ENCODE measurements at places on chromosomes 3 and 15.

- DNase-seq = peak; percentile 48
Measured at GRCh38 chr15:66287461-66288057, 5.8 kb upstream of the DIS3L start.

GRCh38 chr15:57752436-57752835 lies 45.9 kb downstream of the POLR2M start:
- DNase-seq = no peak

DNA sequence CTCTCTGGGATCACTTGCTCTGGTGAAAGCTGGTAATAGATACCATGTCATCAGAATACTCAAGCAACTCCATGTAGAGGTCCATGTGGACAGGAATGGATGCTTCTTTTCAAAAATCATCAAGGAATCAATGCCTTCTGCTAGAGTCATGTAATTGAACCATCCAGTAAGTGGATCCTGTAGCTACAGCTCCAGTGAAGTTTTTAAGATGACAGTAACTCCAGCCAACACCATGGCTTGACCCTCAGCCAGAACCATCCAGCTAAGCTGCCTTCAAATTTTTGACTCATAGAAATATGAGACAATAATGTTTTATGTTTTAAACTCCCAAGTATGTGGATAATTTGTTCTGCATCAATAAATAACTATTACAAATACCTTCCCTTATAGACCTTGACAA lies 923.7 kb downstream of the EPHA3 start:
- DNase-seq = no peak

GRCh38 chr3:127006781-127007436 lies 24.0 kb downstream of the PLXNA1 start:
- no peak for DNase-seq

GRCh38 chr15:77409259-77410156 lies 10.4 kb downstream of the PEAK1 start:
- peak; percentile 28 for DNase-seq

DNA sequence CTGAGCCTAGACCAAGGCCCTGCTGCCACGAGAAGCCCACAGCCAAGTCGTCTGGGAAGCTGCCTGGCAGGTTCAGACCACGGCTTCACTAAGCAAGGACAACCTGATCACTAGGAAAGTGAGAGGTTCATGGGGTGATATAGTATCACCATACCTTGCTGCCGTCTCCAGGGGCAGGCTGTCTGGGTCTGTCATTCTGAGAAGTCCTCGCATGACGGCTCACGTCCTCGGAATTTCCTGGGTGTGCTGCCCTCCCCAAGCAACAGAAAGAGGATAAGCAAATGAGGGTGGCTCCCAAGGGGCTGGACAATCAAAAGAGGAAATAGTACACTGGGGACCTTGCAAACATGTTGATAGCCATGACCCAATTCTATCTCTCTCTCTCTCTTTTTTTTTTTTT lies 207.4 kb upstream of the IGF1R start:
- no peak for DNase-seq

DNA sequence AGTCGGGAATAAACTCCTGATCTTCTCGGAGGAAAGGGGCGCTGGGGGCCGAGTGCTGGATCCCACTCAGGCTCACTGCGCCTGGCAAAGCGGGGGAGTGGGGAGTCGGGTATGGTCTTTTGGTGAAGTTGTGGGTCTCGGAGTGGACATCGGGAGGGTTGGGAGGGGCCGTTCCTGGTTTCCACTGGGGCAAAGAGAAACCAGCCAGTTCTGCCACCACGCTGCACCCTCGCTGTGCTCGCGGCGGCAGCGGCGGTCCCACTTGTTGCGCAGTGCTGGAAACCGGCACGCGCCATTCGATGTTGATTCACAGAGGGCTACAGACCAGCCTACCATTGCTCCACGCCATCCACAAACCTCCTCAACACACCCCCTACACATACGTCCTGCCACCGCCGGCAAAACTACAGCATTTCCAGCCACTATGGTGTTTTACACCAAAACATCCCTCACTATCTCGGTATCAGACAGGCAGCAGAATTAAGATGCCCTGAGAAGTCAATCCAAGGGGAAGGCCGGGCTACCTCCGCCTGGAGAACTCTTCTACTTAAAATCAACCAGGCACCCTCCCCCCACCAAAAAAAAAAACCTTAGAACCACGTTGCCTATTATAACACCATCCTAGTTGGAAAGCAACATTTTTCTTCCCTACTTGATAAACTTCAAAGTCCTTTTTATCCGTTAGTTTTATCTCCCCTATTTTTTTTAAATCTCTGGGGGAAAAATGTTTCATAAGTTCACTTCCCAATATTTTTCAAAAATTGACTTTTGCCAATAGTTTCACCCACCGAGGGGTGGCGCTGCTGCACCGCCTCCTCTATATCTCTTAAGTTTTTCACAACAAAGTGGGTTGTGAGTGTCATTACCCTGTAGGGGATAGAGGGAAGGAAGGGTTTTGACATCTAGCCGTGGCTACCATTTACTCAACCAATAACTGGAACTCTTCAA lies 3.6 kb downstream of the BCL6 start:
- DNase-seq = peak; percentile 80

DNA sequence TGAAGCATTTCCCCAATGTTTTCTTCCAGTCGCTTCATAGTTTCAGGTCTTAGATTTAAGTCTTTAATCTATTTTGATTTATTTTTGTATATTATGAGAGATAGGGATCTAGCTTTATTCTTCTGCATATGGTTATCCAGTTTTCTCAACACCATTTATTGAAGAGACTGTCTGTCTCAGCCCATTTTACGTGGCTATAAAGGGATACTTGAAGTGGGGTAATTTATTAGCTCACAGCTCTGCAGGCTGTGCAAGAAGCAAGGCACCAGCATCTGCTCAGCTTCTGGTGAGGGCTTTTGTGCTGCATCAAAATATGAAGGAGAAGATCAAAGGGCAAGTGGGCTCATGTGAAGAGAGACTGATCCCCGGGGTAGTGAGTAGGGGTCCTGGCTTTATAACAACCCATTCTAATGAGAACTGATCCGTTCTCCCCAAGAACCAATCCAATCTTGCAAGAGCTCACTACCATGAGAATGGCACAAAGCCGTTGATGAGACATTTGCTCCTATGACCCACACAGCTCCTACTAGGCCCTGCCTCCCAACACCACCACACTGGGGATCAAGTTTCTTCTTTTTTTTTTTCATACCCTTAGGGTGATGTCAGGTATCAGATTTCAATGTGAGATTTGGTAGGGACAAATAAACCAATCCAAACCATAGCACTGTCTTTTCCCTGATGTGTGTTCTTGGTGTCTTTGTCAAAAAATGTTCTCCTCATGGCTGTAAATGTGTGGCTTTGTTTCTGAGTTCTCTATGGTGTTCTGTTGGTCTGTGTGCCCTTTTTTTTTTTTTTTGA lies 63.2 kb downstream of the IQGAP1 start:
- DNase-seq = peak; percentile 84

GRCh38 chr15:74060251-74060650 lies 22.1 kb downstream of the GOLGA6A start:
- DNase-seq = no peak

GRCh38 chr3:189698811-189699210 lies 67.6 kb downstream of the TP63 start:
- peak; percentile 17 for DNase-seq

- DNase-seq = no peak
Measured at GRCh38 chr3:37942646-37943045, 47.9 kb upstream of the VILL start.

- DNase-seq = no peak
Measured at GRCh38 chr3:112634786-112635541, 6.0 kb downstream of the CCDC80 start.

DNA sequence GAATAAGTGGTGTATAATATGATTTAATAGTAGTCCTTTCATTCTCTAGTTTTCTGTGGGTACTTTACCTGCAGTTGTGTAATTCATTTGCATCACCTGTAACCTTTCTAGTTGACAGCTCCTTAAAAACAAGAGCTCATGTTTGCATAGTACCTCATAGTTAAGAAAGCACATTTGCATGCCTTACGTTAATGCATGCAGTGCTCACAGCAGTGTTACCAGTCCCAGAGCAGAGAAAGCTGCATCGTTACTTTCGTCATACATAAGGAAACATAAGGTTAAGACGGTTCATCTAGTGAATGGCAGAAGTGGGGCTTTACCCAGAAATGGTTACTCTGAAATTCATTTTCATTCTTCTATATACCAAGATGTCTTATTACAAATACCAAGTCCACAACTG lies 111.3 kb downstream of the AKAP13 start:
- DNase-seq = no peak

DNA sequence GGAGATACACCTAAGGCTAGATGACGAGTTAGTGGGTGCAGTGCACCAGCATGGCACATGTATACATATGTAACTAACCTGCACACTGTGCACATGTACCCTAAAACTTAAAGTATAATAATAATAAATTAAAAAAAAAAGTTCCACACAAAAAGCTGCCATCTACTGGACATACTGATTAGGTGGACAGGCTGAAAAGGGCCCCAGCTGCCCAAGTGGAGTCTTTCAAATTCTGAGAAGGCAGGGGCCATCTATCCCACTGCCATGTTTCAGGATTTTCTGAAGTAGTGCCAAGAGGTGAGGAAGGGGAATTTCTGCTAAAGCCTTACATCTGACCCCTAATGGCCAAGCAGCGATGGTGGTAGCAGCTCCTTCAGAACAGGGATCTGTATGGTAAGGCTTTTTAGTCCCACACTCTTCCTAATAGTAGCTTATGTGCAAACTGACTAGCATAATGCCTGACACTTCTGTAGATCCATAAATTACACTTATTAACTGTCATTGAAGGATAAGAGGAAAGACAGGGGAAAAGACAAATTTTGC lies 7.7 kb downstream of the FSTL1 start:
- DNase-seq = no peak

- DNase-seq = no peak
Measured at GRCh38 chr15:70275461-70276138, 177.9 kb upstream of the TLE3 start.

DNA sequence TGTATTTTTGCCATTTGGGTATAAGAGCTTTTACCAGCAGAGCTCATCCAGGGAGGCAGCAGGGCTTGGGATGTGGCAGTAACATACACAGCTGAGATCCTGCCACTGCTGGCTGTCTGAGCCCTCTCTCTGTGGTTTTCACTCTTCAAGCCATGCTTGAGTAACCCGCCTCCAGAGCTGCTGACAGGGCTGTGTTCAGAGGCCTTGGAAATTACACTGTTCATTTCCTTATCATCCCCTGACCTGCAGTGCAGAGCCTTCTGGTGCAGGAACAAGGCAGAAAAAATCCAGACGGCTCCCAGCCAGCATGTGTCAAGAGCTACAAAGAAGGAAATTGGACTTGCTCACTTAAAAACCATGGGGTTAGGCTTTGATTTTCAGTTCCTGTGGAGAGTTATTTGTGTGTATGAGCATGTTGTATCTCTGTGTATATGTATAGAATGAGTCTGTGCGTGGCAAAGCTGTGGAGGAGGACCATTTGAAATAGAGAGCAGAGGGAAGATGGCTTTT lies 47.0 kb downstream of the ZNF609 start:
- DNase-seq = peak; percentile 64

GRCh38 chr15:73959012-73959581 lies 32.8 kb downstream of the LOXL1 start:
- no peak for DNase-seq

DNA sequence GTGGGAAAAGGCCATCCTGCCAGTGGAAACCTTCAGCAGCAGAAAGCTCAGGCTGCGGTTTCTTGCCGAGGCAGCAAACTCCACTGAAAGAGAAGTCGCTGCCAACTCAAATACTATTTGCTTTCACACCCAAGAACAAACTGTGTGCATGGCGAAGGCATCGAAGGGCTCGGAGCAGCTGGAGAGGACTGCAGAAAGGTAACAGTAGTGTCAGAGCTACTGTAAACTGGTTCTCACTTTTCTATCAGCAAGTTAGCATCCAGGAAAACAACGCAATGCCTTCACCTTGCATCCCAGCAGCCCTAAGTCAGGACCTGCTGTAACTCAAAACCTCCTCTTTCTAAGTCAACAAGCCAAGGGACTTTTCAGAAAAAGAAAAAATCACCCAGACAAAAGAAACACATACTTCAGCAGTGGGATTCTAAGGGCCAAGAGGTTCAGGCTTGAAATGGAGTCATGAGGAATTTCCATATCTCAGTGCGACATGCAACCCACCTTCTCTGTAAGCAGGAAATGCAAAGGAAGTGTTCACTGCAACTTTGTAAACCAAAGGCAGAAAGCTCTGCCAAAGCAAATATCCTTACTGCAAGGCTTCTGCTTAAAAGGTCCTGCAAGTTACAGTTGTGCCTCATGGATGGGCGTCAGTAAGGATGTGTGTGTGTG lies 193.5 kb downstream of the FOXP1 start:
- DNase-seq = peak; percentile 63

DNA sequence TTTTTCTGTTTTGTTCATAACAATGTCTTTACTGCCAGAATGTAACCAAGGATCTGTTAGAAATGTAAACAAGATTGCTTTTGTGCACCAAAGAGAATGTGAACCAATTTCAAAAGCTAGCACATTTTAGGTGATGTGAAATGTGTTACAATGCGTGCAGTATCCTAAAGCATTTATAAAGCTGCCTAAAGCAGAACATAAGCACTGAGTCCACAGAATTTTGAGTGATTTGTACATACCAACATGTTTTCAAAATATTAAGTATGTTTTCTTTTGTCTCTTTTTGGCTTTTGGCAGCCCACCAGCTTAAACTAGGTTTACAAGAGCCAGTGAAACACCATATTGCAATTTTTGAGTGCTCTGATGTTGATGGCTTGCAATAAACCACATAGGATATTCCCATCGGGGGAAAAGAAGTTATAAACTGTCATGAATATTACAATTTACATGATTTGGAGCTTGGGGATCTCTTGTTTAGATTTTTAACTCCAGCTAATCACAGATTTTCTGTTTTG lies 364.0 kb downstream of the ZIC1 start:
- DNase-seq = peak; percentile 6

- peak; percentile 54 for DNase-seq
Measured at GRCh38 chr3:194554473-194555123, 67.8 kb upstream of the ATP13A3 start.

GRCh38 chr15:62026487-62027262 lies 33.6 kb downstream of the VPS13C start:
- DNase-seq = no peak

GRCh38 chr15:100764778-100765466 lies 114.7 kb upstream of the ALDH1A3 start:
- peak; percentile 83 for DNase-seq

DNA sequence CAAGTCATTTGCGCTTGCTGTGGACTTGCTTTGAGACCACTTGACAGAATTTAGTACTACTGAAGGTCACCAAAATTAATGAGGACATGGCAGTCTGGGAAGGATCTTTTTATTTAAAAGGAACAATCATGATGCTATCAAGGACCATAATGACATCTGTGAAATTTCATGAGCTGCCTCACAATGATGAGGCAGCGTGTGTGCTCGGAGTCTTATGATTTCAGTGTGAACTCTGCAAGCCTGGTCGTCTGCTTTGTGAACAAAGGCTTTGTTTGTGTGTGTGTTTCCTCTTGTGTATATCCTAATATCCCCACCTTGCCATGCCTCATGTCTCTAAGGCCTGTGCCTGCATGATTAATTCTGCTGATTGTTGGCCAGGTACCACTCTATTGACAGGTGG lies 46.7 kb downstream of the RAD54L2 start:
- DNase-seq = no peak

- no peak for DNase-seq
Measured at GRCh38 chr3:113263778-113264177, 52.4 kb downstream of the BOC start.

Measured in EH (cell line).